ENCODE measurements at places on chromosomes 5 and 9.

- DNase-seq, result no peak
These were observed 140.8 kb upstream of the ZNF462 start for GRCh38 chr9:106722051-106722753.

DNA sequence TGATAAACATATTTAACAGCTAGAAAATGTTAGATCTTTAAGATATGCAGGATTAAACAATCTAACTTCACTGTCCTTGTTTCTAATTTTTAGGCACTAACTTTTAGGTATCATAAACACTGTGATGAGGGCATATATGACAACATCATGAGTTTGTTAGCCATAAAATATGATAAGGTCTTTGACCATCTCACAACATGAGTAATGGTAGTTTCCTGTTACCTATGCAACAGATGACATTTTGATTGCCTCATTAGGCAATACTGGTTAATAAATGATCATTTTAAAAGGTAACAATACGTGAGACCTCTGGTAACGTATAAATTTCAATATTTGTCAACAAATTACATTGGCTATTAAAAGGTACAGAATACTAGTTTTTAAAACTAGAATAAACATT lies 613.5 kb downstream of the PDE4D start:
- DNase-seq, result no peak

- no peak for DNase-seq
These were observed 1.3 kb downstream of the RAI14 start for GRCh38 chr5:34657274-34657921.

GRCh38 chr9:95055851-95056551 lies 261.5 kb downstream of the FANCC start:
- no peak for DNase-seq

DNA sequence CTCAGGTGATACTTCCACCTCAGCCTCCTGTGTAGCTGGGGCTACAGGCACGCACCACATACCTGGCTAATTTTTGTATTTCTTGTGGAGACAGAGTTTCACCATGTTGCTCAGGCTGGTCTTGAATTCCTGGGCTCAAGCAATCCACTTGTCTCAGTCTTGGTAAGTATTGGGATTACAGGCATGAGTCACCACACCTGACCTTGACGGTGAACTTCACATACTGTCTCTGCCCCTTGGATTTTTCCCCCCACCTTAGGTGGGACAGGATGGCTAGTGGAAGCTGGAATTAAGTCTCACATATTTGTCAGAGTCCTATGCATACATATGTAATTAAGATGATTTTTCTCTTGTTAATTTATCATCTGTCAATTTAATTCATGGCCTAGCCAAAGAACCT lies 20.9 kb upstream of the RFK start:
- no peak for DNase-seq

DNA sequence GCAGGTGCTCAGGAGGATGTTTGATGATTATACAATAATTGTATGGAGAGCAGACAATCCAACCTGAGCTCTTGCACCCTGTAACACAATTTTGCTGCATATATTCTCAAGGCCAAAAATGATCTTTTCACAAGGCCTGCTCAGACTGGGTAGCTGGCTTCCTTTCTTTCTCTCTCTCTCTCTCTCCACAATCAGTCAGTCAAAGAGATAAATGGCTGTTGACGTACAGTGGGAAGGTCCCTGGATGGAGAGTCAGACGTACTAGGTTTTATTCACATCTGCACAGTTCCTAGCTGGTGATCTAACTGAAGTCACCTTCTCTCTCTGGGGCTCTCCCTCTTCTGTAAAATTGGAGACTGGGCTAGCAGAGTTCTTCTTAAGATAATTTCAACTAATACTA lies 19.8 kb downstream of the SLC36A2 start:
- DNase-seq, result no peak

DNA sequence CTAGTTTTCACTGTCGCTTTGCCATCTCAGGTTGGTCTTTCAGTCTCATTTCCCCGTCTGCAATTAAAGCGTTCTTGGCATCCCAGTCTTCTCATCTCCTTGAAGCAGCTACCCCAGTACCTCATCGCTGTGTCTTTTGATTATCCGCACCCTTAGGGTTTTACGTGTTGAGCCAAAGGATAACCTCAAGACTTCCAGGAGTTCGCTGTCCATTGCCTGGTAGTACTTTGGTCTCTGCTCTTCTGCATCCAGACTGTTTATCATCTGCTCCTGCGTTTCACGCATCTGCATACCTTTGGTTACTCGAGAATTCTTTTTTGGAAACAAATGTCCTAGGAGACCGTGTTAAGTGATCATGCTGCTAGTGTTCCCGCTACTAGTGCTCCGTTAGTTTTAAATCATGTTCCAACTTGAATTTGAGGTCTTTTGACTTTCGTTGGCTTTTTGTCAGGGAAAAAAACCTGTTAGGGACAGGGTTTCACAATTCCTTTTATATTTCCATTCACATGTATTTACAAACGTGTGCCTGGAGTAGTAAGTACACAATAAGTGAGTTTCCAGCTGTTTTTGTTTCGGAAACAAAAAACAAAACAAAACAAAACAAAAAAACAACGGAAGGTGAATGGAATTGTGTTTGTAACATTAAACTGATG lies 888 bp downstream of the RABGAP1 start:
- no peak for DNase-seq

DNA sequence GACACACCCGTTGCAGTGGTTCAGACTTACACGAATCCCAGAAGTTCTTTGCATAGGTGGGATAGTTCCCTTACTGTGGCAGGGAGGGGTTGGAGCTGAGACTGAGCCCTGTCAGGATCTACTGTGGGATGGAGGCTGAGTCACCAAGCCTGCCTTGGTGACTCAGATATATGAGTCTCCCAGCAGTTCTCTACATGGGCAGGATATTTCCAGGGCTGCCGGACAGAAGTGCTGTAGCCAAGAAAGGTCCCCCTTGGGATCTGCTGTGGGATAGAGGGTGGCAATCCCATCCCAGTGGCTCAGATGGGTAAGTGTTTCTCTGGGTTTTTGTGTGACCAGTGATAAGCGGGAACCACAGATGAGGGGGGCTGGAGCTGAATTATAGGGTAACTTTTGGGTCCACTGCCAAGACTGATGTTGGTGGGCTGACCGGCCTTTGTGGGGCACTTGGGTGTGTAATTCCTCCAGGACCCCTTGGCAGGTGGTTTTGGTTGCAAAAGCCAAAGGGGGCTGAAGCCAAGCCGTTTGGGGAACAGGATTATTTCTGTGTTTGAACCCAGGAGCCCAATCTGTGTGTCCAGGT lies 18.7 kb downstream of the XRCC4 start:
- DNase-seq, result no peak

DNA sequence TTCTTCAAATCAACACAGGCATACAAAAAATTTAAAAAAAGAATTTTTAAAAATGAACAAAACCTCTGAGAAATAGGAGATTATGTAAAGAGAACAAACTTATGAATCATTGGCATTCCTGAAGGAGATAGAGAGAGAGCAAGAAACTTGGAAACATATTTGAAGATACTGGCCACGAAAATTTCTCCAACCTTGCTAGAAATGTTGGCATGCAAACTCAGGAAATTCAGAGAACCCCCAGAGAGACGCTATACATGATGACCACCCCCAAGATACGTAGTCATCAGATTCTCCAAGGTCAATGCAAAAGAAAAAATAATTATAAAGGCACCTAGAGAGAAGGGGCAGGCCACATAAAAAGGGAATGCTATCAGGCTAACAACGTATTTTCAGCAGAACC lies 472.5 kb downstream of the MTRR start:
- no peak for DNase-seq

- DNase-seq, result no peak
These were observed 67.2 kb downstream of the KIF4B start for GRCh38 chr5:155080721-155081120.

GRCh38 chr5:135140446-135141204 lies 106.6 kb upstream of the PITX1 start:
- DNase-seq, result no peak

- no peak for DNase-seq
These were observed 179.1 kb upstream of the SLC24A2 start for GRCh38 chr9:19967888-19968459.

DNA sequence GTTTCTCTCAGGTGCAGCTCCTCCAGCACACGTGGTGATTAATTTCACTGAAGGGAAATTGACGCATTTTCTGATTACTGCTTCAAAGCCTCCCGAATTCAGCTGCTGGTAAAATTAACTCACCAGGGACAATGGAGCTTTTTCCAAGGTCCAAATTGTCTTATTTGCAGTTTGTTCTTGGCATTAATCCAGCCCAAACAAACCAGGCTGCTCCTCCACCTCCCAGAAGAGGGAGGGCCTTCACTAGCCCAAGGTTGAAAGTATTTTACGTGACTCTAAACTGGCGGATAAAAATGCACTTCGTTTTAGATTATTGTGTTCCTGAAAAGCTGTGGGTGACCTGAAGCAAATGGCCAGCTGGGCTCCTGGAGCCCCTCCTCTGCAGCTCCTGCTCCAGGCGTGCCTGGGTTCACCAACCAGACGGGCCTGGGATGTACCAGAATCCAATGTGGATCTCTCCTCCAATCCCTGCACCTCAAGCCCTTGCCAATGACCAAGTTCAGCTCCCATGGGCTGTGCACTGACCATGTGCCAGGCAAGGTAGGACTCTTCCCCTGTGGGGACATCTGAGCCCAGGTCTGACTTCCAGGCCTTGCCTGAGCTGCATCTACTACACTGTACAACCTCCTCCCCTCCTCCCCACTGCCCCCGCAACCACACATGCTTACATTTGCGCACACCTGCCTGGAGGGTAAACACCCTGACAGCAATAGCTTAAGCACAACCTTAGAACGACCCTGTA lies 193.4 kb downstream of the CDK5RAP2 start:
- no peak for DNase-seq

DNA sequence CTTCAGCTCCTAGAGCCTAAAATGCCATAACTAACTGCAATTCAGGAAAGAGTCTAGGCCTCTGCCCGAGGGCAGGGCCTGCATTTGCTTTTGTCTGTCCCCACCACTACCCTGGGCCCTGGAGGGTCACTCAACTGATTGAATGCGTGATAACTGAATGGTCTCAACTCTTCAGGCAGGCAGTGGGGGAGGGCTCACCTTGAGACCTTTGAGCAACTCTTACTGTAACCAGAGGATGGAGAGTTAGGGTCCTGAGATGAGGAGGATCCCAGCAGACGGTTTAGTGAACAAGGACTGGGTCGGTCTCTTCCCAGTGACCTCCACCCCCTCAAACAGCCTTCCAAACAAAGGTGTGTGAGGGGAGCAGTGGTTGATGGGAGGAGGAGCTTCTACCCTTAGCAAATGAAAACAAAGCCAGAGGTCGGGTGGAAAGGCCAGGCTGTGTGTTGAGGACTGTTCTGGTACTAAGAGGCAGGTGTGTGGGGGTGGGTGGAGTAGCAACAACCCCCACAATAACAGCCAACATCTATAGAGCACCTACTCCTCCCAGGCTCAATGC lies 59.4 kb downstream of the CXXC5 start:
- no peak for DNase-seq

- DNase-seq, result no peak
These were observed 28.2 kb upstream of the LPAR1 start for GRCh38 chr9:111066468-111066867.

DNA sequence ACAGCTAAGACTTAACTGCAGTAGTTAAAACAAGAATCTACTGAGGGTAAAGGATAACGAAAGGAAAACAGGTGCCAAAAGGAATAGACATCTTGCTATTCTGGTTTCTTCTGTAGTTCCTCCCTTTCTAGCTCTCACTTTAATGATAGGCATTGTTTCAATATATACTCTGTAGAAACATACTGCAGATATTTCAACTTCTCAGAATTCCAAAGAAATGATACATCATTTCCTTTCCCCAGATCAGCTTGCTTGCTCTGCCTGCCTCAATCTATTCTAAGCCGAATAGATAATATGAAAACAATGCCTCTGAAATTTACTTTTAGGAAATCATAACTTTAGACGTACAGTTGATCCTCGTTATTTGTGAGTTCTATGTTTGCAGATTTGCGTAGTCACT lies 46.3 kb downstream of the ACO1 start:
- no peak for DNase-seq

- DNase-seq, result no peak
These were observed 256.0 kb downstream of the SLIT3 start for GRCh38 chr5:169044962-169045361.

DNA sequence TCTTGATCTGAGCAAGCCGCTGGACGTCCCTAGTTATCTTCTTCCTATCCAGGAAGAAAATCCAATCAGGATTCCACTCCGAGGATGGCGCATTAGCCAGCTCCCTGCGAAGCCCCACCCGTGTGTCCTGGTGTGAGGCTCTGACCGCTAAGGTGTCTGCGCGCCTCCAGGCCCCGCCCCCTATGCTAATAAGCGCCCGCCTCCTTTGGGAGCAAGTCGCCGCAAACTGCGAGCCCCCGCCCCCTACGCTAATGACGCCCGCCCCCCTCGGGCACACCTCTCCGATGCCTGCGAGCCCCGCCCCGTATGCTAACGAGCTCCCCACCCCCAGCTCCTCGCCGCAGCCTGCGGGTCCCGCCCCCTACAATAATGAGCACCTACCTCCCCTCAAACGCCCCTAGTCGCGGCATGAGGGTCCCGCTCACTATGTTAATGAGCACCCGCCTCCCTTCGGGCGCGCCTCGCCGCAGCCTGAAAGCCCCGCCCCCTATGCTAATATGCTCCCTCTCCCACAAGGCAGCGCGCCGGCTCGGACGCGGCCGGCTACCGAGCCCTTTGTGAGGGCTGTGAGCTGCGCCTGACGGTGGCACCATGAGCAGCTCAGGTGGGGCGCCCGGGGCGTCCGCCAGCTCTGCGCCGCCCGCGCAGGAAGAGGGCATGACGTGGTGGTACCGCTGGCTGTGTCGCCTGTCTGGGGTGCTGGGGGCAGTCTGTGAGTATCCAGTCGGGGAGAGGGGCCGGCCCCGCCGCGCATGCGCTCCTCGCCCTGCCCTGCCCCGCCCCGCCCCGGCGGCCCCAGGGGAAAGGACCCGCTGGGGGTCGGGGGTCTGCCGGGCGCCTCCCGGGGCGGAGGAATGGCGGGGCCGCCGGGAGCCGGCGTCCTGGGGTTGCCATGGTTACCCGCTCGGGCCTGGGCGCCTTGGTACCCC lies at the start of gene CACFD1:
Gene CACFD1, plus strand, starts transcription at position 503 of the 929 bp plus-strand sequence. Its CDS starts 89 bp downstream, at position 592.
- peak; percentile 89 for DNase-seq

DNA sequence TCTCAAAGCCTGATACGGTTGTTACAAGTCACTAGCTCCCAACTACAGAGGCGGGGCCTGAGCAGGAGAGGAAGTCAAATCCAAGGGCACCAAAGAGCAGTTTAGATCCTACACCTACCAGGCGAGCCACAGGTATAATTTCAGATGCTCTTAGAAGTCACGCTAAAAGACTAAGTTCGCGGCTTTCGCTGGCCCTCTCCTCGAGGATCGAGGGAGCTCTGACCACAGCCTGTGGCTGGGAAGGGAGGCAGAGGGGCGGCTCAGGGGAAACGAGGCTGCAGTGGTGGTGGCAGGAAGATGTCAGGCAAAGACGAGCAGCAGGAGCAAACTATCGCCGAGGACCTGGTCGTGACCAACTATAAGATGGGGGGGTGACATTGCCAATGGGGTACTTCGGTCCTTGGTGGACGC lies 48.6 kb downstream of the SEMA4D start:
- DNase-seq, result no peak

- no peak for DNase-seq
These were observed 31.0 kb downstream of the CAMK4 start for GRCh38 chr5:111255169-111255568.

DNA sequence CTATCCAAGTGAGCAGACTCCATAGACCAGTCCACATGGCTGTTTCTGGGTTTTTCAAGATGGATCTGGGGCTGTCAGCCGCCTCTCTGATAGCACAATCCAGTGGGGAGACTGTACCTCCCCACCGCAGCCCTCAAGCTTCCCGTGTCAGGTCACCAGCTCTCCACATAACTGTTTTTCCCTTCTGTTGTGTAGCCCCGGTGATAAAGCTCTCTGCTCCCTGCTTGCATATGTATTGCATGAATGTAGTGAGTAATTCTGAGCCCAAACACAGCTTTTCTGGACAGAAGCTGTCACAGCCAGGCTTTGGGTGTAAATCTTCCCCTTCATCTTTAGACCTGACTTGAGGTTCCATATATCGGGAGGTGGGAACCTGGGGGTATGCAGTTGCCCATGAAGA lies 23.1 kb upstream of the CFAP157 start:
- DNase-seq, result no peak
